ENCODE measurements at places on chromosomes 13 and 19.

DNA sequence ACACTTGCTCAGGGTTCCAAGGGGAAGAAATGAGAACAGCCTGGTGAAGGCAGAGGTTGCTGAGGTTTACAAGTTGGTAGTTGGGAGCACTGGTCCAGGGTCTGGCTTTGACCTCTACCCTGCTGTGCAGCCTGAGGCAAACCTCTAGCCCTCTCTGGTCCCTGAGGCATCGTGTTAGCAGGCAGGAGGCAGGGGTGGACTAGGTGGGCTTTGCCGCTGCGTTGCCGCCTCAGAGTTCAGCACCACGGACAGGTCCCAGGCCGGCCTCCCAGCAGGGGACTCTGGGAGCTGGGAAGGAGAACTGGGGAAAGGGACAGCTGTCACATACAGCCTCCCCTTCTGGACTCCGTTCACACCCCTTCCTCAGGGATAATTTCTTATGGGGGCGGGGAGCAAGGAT, 3.1 kb downstream of the NCAN start:
- DNase-seq = peak; percentile 91

DNA sequence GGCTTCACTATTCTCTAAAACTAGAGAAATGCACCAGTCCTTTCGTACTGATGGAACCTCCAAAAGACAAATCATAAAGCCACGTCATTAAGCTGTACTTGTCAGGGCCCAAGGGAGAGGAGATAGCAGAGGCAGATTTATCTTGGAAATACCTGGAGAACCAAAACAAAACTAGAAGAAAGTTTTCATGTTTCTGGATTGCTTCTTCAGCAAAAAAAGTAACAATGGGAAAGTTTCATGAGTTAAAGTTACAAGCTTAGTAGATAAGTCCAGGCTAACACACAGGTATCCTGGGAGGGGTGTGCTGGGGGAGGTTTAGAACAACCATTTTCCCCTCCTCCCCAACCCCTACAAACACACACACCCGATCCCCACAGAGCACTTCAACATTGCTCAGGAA, 21.6 kb downstream of the RANBP3 start:
- no peak for DNase-seq

DNA sequence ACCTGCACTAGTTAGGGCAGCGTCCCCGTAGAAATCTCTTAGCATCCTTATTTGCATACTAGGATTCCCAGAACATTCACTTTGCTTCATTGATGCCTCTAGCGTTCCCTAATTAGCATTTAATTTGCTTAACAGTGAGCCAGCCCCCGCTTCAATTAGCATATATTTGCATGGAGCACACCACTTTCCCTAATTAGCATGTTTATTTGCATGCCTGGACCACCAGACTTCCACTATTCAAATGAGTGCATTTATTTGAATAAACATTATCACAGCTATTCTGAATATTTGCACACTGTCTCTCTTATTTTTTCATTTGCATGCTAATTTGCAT, 69.6 kb downstream of the RYR1 start:
- DNase-seq = no peak

DNA sequence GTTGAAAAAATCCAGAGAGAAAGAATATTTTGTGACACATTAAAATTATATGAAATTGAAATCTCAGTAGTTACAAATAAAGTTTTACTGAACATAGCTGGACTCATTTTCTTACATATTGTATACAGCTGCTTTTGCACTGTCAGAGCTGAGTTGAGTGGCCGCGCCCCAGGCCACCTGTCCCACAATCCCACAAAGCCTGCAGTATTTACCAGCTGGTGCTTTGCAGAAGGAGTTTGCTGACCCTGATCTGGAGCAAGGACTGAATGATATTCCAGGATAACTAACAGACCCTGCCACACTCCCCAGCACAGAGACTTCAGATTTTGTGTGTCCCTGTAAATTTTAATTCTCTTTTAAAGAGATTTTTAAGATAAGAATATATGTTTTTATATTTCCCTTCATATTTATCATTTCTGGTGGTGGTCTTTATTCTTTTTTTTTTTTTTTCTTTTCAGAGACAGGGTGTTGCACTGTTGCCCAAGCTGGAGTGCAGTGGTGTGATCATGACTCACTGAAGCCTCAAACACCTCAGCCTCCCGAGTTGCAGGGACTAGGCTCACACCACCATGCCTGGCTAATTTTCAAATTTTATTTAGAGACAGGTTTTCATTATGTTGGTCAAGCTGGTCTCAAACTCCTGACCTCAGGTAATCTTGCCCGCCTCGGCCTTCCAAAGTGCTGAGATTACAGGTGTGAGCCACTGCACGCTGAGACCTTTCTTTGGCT, 48.5 kb downstream of the TDRD12 start:
- DNase-seq = no peak

DNA sequence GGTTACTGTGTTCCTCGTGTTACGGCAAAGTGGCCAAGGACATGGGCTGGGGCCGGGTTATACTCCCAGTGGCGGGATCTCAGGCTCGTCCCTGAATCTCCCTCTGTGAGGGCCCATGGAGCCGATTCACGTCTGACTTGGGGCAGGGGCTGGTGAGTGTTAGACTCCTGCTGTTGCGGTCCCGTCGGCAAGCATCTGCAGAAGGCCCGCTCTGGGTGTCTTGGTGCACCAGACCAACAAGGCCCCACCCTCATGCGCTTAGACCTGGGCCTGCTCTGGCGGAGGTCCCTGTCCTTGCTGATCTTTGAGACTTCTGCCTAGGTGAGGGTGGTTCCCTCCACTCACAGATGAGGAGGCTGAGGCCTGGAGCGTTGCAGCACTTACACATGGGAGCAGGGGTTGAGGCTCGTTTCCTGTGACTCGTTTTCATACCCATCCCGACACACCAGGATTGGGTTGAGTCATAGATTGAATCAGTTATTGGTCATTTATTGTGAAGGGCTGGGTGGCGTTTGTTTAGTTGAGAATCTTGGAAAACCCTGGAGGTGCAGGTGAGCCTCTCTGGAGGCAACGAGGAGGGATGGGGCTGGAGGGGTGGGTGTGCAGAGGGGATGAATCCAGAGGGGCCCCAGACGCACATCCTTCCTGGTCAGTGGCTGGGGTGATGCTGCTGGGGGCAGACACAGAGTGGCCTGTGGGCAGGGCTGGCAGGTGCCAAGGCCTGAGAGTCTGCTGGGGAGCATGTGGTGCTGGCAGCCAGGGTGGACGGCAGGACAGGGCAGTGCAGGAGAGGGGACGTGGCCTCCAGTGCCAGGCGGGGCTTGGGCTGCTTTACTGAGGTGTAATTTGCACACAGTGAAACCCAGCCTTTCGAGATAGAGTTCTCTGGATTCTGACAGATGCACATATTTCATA, 4.6 kb downstream of the EPN1 start:
- DNase-seq = no peak

- DNase-seq = no peak
Measured at GRCh38 chr19:9323557-9323918, 441 bp upstream of the ZNF559 start.

- no peak for DNase-seq
Measured at GRCh38 chr13:46778890-46779289, 18.1 kb downstream of the ESD start.

DNA sequence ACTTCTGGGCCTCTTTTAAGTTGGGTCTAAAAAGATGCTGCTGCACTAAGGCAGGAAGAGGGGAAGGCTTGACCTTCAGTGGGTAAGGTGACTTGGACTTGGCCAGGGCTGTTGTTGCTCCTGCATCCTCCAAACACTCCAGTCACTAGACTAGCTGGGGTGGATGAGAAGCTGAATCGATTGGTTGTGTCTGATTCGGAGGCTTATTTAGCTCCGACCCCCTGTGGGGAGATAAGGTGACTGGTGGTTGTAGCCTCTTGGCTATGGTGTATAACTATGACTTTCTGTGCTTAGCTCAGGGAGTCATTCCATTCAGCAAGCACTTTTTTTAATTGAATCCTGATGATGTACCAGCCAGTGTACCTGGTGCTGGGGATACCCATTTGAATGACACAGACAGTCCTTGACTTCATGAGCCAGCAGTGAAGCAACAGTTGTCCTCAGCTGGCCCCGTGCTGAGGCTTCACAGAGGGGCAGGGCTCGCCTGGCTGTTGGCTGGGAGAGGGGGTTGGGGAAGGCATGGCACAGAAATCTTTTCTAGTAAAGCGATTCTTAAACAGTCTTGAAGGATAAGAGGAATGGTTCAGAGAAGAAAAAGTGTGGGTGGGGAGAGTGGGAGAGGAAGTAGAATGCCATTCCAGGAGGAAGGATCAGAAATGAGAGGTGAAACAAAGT, 9.9 kb downstream of the PCDH8 start:
- no peak for DNase-seq
